ENCODE measurements at places on chromosomes 5 and 9.

- DNase-seq: no peak
Measured at GRCh38 chr5:132456987-132457361, 33.6 kb downstream of the IRF1 start.

DNA sequence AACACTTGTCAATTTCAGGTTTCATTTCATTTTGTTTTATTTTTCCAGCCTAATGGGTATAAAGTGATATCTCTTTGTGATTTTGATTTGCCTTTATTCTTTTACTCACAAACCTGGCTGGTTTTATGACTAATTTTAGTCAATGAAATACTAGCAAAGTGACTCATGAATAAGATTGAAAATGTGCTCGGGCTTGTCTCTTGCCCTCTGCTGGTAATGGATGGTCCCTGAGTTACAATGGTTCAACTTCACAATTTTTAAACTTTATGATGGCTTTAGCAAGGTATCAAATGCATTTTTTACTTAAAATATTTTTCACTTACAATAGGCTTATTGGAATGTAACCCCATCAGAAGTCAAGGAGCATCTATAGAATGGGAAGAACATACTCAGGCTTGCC lies 431.4 kb upstream of the CCNG1 start:
- DNase-seq: no peak

DNA sequence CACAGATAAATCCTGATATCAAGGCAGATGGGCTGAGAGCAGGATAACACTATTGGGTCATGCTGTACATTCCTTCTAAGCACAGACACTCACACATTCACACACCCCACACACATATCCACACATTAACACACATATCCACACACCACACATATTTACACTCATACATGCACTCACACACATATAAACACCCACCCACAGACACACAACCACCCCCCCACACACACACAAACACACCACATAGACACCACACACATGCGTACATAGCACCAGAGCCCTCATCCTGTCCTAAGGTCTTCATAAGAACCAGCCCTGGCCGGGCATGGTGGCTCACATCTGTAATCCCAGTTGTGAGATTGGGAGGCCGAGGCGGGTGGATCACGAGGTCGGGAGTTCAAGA lies 322.3 kb upstream of the ADCY2 start:
- DNase-seq: no peak

- DNase-seq: no peak
Measured at GRCh38 chr9:137607141-137607857, 1.8 kb downstream of the ARRDC1 start.

- peak; percentile 77 for DNase-seq
Measured at GRCh38 chr5:137629646-137630045, 106.2 kb downstream of the KLHL3 start.

DNA sequence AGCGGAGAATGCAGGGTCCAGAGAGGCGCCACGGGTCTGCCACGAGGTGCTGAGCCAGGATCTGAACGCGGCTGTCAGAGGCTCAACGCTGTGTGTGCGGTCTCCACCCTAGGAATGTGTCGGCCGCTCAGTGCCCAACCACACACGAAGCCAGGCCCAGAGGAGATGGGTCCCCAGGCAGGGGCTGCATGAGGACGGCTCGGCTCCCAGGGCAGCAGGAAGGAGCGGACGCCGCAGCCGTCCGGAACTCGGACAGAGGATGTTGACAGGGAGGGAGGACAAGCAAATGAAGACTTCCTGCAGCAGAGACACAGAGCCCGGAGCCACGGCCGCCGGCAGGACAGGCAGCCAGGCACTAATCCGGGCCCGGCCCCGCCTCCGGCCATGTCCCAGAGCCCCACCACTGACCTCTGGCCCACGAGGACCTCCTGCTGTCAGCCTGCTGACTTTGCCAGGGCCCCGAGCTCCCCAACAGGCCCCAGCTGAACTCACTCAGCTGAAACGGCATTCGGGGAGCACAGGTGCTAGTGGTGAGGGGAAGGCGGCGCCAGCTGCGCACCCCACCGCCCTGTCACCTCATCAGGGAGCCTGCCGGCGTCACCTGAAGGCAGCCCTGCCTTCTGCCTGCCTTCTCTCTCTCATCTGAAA lies 12.7 kb downstream of the VAV2 start:
- DNase-seq: no peak

DNA sequence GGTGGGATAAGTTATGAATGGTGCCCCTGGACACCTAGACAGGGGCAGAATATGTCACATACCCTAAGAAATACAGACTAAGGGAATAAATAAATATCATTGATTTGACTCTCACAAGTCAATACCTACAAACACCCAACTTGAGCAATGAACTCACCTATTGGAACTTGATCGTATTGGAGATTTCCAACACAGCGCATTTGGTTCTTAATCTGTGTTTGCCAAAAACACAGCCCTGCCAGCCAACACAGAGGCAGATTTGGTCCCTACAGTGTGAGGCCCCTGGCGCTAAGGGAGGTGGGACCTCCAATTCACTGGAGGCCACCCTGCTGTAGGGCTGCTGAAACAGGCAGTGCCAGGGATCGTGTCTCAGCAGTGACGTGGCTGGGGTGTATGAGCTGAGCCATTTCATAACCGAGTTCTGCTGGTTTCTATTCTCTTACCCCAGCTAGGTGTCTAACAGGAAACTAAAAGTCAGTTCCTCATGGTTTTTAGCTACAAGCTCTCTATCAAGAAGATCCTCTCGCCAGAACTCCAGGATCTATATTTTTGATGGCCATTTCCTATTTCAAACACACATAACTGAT lies 84.5 kb downstream of the SLC1A1 start:
- no peak for DNase-seq

GRCh38 chr5:155512329-155512728 lies 498.8 kb downstream of the KIF4B start:
- DNase-seq: no peak

DNA sequence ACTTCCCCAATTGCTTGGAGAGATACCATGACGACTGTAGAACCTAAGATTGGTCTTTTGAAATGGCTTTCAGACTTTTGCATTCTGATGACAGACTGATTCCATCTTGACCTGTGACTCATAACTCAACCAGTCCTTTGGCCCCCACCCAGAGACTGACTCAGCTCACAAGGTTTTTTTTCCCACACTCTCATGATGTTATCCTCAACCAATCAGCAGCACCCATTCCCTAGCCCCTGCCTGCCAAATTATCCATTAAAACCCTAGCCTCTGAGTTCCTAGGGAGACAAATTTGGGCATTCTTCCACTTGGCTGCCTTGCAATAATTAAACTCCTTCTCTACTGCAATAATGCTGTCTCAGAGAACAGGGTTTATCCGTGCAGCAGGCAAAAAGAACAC lies 1263.3 kb upstream of the CDH9 start:
- no peak for DNase-seq

- DNase-seq: peak; percentile 23
Measured at GRCh38 chr9:108078811-108079210, 589.2 kb upstream of the KLF4 start.

- no peak for DNase-seq
Measured at GRCh38 chr9:14366076-14366475, 52.1 kb upstream of the NFIB start.

GRCh38 chr9:113577525-113578261 lies 114.2 kb downstream of the RGS3 start:
- no peak for DNase-seq

DNA sequence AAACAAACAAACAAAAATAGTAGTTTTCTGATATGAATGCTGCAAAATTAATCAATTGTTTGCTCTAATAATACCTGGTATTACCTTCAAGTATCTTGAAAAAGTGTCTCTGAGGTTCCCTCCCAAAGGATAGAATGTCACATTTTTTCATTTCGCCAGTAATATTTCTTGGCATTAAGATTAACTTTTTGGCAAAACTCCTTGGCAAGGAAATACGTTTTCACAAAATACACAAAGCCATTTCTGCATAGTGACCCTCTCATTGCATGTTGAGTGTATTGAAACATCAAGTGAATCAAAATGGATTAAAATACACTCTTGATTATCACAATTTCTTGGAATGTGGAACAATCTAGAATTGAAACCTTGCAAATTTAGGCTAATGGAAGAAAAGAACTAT lies 230.5 kb downstream of the ATPSCKMT start:
- no peak for DNase-seq

- no peak for DNase-seq
Measured at GRCh38 chr5:167283691-167284090, 1007.8 kb upstream of the WWC1 start.

GRCh38 chr5:8457187-8458037 lies 588.5 kb downstream of the MTRR start:
- DNase-seq: peak; percentile 99

DNA sequence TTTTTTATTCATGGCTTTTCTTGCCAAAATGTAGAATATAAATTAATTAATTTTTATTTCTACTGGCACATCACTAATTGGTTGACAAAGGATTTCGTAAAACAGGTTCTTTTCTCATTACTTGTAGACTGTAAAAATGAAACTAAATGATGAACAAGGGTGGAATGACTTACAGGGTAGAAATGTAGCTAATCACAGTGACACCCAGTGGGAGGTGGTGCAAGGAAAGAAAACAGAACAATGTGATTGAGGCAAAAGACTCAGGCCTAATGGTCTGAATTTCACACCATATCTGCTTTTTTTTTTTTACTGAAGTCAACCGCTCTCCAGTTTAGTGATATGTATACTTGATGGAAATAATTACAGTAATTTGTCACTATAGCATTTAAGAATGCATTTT lies 28.9 kb downstream of the GABRG2 start:
- DNase-seq: no peak

GRCh38 chr5:111415053-111415452 lies 97.3 kb downstream of the STARD4 start:
- no peak for DNase-seq

DNA sequence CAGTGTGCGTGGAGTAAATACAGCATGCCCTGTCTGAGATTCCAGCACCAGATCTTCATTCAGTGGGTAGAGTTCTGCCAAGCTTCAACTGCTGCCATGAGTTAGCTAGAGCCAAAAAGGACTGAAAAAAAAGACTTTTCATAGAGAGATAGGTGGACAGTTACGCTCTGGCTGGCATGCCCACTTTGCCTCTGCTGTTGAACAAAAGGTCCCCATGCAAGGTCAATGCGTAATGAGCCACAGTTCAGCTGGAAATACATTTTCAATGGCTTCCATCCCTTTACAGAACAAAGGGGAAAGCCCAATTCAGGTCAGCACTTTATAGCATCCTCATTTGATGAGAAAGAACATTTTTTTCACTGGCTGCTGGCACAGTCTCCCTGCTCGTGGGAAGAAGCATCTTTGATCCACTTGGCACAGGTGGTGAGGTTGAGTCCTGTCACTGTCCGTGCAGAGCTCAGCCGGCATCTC lies 86.9 kb upstream of the ERCC6L2 start:
- DNase-seq: no peak

DNA sequence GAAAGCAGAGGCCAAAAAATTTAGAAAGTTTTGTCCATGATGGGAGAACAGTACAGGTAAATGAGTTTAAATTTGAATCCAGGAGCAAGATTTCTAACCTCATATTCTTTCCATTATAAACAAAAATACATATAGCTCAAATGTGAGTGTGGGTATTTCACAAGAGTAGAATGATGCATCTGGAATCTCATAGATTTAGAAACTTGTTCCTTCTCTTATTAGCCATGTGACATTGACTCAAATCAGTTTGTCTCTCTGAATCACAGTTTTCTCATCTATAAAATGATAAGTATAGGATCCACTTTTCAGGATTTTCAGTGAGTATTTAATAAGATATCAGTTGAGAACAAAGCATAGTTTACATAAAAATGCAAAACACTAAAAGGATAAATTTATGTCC lies 436.3 kb upstream of the PAPPA start:
- DNase-seq: no peak

DNA sequence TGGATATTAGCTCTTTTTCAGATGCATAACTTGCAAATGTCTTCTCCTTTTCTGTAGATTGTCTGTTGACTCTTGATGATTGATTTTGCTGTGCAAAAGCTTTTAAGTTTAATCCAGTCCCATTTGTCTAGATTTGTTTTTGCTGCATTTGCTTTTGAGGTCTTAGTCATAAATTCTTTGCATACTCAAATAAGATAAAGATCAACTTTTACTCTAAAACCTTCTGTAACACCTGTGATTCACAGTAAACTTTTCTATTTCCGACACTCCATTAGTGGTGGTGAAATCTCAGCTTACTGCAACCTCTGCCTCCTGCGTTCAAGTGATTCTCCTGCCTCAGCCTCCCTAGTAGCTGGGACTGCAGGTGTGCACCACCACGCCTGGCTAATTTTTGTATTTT lies 239.0 kb upstream of the ST8SIA4 start:
- no peak for DNase-seq

GRCh38 chr5:159864885-159865691 lies 51.2 kb upstream of the ADRA1B start:
- no peak for DNase-seq

DNA sequence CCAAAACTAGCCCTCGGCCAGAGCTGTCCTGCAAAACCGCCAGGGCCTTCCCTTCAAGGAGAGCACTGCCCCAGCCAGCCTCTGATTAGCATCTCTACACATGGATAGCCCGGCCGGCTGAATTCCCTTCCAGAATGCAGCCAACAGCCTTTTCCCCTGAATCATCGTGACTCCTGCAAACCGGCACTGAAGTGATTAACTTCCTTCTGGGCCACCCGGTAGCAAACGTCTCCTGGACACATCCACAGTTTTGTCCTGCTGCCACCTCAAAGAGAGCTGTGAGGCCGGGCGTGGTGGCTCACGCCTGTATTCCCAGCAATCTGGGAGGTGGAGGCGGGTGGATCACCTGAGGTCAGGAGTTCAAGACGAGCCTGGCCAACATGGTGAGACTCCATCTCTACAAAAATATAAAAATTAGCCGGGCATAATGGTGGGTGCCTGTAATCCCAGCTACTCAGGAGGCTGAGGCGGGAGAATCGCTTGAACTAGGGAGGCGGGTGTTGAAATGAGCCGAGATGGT lies 21.1 kb upstream of the EEIG1 start:
- no peak for DNase-seq

DNA sequence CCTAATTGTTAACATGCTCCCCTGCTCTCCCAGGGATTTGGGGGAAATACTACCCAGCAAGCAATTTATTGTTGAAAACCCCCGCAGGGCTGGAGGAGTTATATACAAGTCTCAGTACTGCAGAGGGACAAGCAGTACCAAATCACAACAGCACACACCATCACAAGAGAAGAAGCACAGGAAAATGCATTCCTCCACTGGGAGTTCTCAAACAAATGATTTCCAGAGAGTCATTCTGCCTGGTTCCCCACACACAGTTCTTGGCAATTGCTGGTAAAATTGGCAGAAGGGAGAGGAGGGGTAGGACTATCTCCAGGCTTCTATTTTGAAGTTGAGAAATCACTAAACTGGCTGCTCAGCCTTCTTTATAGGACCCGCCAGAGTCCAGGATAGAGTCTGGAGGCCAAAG lies 16.8 kb downstream of the SIL1 start:
- DNase-seq: no peak

- no peak for DNase-seq
Measured at GRCh38 chr5:38023371-38023770, 183.5 kb upstream of the GDNF start.

DNA sequence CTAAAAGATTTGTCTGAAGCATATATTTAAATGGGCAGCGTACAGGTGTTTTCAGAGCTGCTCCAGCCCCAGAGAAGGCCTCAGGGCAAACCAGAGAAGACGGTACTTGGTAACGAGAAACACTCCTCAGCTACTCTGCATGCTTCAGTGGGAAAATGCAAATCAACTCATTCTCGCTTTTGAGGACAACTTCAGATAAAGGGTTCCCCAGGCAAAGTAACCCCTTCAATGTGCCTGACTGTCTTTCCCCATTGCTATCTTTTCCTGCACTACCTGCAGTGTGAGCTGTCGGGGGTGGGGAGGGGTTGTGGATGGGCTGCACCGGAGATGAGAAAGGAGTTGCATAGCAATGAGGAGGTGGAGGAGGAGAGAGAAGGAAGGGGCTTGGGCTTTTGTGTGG lies 339.7 kb upstream of the CLINT1 start:
- DNase-seq: peak; percentile 98
